ENCODE measurements at places on chromosomes 6 and 20.

DNA sequence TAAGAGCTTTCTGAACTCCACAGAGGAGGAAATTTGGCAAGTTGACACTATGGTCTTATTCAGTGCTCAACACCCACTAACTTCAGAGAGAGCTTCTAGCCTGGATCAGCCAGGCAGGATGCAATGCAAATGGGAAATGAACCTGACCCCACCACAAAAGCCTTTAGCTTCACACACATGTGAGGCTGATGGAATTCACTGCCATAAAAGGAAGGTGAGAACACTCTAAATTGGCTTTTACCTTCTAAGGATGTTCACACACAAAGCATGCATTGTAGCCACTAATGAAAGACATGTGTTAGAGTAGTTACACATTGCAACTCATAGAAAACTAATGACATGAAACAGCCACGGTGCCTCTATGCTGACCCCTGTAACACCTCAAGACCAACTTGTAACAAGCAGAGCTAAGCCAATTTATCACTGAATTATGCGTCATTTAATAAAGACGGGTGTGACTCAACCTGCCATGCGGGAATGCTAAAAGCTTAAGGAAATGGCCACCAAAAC, 262.1 kb downstream of the HACE1 start:
- peak; percentile 51 for DNase-seq

GRCh38 chr6:43477235-43478007, at the start of gene TJAP1:
TSS of gene TJAP1 (plus strand) at chr6:43477570. CDS start at chr6:43499002, 21,432 bp downstream.
- DNase-seq, result peak; percentile 84

DNA sequence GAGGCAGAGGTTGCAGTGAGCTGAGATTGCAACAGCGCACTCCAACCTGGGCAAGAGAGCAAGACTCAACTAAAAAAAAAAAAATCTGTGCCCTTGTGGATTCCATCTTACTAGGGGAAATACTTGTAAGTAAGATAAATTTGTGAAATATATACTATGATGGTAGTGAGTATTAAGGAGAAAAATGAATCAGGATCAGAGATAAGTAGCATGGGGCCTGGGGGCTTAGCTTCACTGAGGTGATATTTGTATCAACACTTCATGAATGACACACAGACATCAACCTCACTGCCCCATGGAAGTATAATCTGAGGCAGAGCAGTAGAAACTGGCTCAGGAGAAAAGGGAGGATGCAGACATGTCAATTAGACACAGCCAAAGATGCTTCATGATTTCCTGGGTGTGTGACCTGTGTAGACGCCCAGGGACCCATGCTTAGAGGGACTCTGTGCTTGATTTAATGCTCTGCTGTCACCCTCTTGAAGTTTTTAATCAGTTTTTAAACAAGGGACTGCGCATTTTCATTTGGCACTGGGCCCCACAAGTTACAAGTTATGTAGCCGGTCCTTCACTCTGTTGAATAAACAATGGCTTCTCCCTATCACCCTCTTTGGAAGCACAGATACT, 41.9 kb downstream of the PCNA start:
- no peak for DNase-seq

- peak; percentile 69 for DNase-seq
Measured at GRCh38 chr20:7772371-7772770, 167.9 kb downstream of the HAO1 start.

DNA sequence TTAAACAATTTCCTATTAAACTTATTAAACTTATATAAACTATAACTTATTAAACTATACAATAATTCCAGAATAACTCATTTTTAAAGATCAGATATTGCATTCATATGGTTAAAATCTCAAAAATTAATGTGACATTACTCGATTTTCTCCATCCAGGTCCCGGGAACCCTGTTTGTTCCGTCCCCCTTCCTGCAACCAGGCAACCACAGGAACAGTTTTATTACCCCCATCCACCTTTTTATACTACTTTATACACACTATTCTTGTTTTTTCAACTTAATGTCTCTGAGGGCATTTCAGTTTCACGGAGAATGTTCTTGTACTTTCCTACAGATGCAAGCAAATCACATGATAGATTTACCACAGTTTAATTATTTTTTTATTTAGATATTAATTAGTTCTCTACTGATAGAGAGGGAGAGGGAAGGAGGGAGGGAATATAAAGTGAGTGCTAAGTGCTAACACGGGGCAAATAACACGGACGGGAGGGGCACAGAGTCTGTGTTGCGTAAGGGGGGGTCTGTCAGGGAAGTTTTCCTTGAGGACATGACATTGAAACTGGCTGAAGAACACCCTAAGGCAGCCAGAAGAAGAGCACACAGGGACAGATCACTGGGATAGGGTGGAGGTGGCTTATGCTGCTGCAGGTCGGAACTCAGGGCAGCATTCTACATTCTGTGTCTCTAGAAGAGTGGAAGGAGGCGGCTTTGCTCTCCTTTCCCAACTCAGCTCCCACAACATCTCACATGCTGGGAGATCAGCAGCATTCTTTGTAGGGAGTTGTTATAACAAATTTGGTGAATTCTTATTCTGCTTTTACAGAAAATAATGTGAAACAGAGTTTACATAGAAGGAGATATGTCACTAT, 225.2 kb downstream of the FOXC1 start:
- no peak for DNase-seq

DNA sequence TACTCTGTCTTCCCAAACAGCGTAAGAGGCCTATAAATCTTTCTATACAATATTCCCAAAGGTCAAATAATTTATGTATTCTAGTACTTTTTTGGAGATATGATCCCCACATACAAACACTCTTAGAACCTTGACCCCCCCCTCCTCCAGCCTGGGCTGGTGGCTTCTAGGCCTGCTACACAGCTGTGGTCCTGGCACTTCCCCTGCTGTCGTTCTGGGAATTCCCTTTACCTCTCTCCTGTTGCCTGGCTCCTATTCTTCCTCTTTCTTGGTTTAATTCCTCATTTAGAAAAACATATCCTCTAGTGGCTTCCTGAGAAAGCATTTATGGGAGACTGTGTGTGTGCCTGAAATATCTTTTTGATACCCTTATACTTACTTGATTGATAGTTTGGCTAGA, 4.1 kb upstream of the TXLNB start:
- no peak for DNase-seq

DNA sequence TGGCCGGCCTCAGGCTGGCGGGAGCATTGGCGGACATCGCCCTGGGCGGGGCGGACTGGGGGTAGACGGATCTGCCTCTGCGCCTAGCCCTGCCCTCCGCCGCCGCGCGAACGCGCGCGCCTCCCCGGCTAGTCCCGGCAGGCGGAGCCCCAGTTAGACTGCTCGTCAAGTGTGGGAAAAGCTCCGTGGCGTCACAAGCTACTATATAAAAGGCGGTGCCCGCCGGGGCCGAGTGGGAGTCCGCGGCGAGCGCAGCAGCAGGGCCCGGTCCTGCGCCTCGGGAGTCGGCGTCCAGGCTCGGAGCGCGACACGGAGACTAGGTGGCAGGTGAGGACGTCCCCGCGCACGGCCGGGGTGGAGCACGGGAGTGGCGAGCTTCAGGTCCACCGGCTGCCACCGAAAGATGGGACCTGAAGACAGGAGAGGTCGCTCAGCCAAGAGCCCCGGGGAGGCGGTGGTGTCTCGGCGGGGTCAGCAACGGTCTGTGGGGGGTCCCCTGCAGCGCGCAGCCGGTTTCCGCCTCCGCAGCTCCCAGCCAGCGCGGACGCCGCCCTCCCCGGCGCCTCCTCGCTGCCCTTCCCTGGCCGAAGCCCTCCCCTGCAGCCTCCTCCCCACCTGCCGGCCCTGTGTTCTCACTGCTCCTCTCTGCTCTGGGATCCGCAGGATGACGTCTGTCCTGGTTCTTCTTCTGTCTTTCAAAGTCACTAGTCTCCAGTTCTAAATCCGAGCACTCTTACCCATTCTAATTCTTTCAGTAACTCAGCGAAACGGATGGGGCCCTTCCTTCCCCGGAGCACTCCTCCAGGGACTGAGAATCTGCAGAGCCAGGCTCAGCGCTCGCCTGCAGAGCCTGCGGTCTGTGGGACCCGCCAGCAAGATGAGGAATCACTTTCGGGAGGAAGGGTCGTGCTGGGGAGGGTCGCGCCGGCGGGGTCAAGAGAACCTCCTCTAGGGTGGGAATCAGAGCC, 4.3 kb upstream of the RIPK1 start:
- DNase-seq, result peak; percentile 84

- no peak for DNase-seq
Measured at GRCh38 chr6:169700296-169700695, 1.5 kb downstream of the WDR27 start.

GRCh38 chr20:34604980-34605788, 46.7 kb downstream of the MAP1LC3A start:
- DNase-seq, result peak; percentile 88

DNA sequence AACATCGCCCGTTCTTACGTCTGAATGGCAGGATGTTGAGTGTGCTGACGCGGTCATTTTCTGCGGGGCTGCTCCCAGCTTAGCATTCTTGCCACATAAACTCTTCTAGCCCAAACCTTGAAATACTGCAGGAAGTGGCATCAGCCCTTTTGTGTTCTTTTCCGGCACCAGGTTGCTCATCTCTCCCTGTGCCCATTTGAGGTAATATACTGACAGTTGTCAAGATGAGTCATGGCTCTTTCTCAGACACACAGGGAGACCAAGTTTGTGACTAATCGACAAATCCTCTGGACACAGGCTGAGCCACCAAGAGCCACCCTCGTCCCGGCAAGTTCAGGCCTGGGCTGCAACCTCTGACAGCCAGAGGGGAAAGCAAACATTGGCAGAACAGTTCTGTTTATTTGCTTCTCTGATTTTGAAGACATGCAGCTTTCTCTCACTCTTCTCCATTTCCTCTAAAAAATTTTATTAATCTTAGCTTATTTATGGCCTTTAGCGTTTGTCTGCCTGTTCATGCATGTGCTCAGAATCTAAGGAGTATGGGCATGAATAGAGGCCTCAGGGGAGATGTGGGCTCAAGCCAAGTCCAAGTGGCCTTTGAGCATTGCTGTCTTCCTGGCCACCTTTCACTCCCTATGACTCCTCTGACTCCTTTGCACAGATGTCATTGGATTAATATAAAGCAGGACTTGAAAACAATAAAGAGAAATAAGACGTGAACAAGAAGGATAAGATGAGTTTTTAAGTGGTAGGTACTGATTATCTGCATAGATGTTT, 328.2 kb upstream of the JAG1 start:
- DNase-seq, result peak; percentile 62

DNA sequence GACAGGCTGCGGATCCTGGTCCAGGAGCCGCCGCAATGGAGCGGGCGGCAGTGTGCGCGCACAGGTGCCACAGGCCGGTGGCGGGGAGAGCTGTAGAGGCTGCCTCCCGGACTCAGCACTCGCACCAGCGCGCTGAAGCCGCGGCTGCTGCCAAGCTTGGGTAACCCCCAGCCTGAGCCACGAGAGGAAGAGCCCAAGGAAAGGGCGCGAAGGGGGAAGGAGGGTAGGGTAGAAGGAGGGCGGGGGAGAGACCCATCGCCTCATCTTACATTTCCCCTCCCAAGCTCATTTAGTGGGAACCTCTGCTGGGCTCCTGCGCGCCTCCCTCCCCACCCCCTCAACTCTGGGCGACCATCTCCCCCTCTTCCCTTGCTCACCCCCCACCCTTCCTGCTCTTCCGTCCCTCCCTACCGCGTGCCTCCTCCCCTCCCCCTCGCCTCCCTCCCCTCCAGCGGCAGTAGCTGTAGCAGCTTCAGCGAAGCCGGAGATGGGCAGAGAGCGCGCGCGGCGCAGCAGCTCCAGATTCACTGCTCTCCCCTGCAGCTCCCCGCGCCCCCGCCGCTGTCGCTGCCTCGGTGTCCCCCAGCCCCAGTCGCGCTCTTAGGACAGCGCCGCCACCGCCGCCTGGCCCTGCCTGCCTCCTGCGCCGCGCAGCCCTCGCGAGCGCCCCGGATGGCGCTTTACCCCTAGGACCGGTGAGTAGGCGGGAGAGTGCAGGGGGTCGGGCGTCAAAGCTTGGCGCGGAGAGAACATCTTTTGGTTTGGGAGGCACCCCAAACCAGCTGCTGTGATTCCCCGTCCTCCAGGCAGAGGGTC, at the start of gene FUT9:
TSS of gene FUT9 (plus strand) at position 457 of the 816 bp plus-strand sequence. CDS start 187,182 bp downstream, outside the sequence.
- no peak for DNase-seq

- DNase-seq, result no peak
Measured at GRCh38 chr6:87544474-87544735, 45.4 kb downstream of the RARS2 start.

DNA sequence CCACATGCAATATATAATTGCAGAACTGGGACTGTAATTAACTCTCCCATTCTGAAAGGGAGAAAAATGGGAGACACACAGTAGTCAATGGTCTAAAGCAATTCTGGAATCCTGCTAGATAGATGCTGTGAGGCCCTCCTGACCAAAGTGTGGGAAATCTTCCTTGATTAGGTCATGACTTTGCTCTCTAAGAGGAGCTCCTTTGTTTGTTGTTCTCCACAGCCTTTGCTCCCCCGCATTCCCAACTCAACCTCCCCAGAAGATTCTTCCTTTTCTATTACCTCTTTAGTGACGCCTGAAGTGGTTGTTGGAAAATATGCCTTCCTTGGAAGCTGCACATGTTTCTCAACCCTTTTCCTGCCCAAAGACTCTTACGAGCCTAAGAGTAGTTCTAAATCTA, 28.8 kb upstream of the LIN28B start:
- DNase-seq, result no peak

DNA sequence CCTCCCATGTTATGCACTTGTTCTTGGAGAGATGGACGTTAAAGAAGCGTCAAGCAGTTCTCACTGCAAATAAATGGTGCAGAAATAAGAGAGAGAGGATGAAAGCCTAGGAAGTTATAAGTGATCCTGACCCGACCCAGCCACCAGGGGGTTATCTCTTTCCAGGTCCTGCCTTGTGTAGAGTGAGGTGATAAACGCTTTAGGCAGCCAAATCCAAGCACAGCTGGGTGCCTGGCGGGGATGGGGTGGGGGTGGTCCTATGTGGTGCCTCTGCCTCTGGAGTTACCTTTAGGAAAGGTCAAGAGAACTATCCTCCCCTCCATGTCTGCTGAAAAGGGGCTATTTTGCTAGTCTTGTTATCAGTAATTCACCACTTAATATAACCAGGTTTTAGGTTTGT, 9.2 kb upstream of the TFAP2A start:
- DNase-seq, result no peak

DNA sequence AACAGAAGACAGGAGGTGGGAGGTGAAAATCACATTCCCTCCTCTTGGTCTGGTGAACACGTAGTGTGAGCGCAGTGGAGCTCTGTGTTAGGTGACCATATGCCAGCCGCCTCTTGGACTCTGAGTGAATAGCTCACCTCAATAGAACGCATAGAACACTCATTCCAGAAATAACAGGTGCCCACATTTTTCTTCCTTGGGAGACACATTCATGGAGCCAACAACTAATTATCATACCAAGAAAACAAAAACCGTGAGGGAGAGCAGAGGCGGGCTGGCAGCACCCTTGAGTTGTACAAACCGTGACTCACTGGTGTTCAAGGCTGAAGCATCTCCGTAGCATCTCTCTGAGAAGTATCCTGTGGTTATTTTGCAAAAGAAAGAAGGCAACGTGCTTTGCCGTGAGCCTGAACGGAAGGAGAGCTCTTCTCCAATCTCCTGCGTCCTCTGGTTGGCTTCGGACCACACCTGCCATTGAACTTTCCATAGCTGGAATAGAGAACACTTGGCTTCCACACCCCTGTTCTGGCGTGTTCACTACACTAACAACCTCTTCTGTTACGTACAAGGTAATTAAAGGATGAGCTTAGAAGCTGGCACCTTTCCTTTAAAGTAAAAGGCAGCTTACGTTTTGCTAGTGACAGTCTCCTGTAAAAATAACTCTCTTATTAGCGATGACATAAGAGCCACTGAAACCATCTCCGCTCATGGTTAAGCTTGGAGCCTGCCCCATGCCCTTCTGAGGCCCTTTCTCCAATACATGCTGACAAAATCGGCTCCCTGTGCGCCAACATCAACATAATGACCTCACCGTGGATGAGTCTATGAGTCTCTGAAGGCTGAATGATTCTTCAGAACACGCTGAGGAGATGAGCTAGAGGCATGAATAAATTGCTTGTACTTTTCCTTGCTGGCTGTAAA, 30.2 kb upstream of the SGK1 start:
- DNase-seq, result peak; percentile 99

Data from iris pigment epithelial cell (primary cell).